ENCODE measurements at places on chromosomes 12 and 14.
A peak's percentile ranks its signal among the peaks of the same experiment; 100 is the strongest.

DNA sequence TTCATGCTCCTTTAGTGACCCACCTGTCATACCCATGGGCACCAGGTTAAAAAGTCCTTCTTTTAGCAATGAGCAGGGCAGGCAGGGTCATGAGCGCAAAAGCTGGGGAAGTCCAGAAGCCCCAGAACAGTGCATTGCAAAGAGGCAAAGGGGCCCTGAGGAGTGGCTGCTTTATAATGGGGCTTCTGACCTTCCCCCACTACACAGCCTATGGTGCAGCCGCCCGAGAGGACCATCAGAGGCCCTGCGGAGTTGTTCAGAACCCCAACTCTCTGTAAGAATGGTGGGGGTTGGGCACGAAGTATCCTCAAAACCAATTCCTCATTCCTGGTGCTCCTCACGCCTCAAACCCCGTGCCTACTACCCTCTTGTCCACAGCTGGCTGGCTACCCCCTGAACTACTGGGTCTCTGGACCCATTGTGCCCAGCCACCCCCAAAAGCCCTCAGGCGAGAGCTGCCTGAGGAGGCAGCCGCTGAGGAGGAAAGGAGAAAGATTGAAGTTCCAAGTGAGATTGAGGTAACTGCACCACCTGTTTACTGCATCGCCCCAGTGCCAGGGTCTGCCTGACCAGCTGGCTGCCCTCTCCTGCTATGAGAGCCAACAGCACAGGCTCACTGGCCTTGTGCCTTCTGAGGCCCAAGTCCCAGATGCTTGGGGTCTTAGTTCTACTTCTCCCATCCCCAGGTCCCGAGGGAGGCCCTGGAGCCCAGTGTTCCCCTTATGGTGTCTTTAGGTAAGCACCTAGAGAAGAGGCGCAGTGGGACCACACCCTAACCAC, 6.7 kb downstream of the REC8 start:
- no peak for DNase-seq

- no peak for DNase-seq
These were observed 389.2 kb upstream of the PRICKLE1 start for GRCh38 chr12:42978708-42979107.

DNA sequence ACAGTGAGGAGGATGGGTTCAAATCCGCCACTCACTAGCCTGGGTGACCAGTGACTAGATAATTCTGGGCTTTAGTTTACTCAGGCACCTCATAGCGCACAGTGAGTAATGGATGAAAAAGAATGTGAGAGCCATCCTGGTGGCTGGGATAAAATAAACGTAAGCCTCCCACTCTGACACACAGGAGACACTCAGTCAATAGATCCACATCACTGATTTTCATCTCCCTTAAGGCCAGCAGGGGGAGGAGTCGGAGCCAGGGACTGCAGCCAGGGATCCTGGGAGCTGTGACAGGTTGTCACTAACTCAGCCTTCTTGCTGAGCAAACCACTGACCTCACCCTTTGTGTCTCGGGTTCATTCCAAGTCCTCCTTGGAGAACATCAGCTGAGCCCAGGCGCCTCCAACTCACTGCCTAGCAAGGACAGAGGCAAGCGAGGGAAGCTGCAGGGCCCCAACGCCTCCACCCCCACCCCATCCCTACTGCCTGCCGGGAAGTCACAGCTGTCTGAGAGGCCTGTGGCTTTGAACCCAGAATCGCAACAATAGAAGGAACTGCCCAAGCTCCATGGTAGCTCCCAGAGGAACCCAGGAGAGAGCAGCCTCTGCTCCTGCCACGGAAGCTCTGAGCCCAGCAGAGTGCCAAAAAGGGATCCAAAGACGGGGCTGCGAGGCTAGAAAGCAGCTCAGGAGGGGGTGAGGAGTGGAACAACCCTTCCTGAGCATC, 30.7 kb downstream of the PXN start:
- DNase-seq = peak; percentile 88

DNA sequence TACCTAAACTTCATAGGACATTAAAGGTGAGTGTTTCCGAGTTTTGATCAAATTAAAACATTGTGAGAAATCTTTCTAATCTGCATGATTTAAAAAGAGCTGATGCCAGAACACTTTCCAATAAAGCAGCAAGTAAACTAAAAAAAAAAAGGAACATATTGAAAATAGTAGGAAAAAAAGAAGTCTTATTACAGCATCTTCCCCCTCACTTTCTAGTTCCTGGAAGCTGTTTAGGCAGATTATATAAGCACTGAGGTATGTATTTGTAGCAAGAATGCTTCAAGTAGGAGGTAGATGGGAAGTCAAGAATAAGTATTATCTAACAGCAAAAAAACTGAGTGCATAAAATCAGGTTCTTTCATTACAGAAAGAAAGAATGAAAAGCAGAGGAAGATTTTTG, 45.8 kb downstream of the ERO1A start:
- DNase-seq = no peak

DNA sequence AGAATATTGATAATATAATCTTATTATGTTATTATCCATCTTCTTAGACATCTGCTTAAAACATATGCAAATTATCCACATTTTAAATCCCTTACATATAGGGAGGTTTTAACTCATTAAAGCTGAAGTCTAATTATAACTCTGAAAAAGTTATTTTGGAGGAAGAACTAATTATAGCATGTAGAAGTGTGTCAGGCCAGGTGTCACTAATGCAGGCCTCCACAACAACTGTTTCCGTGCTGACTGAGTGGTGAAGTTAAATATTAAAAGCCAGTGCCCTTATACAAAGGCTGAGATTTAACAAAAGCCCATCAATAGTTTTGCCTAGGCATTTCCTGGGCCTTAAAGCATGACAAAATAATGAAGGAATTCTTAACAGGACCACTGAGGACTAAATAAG, 157.4 kb downstream of the LRRK2 start:
- no peak for DNase-seq
